ENCODE measurements at places on chromosomes 2 and 18.

DNA sequence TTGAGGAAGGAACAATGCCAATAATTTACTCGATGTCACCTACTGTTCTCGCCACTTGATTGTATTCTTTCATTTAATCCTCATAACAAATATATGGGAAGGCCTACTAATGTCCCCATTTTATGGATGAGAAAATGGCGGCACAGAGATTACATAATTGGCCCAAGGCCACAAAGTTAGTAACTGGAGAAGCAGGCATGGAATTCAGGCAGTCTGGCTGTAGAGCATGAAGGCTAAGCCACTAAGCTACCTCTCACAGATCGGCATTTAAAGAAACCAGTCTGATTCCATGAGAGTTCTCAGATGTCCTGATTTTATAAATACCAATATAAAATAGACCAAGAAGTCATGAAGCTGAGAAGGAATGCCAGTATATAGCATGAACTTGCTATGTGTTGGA lies 121.8 kb upstream of the EPAS1 start:
- no peak for DNase-seq

GRCh38 chr2:162382278-162382677 lies 38.3 kb downstream of the GCA start:
- no peak for DNase-seq

DNA sequence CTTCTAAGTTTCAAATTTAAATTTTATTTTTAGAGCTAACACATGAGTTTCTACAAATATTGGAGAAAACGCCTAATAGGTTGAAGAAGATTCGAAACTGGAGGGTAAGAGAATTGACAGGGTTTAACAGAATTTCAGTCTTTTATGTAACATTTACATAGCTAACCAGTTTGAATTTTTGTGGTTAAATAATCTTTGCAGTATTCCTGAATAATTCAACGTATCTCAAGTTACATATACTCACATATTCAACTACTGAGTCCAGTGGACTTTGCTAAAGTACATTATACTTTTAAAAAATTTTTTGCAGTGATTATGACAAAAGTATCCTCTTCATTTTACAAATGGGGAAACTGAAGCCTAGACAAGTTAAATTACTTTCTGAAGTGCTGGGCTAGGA lies 34.0 kb downstream of the CCNT2 start:
- no peak for DNase-seq

- DNase-seq: no peak
These were observed 234.0 kb upstream of the MGAT5 start for GRCh38 chr2:134019871-134020270.

GRCh38 chr2:9333591-9334171 lies 89.6 kb downstream of the ITGB1BP1 start:
- no peak for DNase-seq

DNA sequence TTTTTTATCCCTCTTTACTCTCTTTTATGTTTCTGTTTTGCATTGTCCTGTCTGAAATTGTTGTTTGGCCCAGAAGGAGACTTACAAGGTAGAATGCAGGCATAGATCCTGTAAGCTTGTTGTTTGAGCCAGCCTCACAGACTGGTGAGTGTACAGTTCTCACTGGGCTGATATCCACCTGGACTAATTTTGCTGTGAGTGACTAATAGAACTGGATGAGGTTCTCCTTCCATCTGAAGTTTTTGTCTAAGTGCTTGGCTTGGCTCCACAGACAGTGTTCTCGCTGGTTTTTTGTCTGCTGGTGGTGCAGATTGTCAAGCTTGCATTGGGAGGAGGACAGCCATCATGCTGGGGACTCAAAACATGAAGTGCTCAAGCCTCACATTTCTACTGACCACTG lies 495.7 kb downstream of the TSN start:
- DNase-seq: no peak

DNA sequence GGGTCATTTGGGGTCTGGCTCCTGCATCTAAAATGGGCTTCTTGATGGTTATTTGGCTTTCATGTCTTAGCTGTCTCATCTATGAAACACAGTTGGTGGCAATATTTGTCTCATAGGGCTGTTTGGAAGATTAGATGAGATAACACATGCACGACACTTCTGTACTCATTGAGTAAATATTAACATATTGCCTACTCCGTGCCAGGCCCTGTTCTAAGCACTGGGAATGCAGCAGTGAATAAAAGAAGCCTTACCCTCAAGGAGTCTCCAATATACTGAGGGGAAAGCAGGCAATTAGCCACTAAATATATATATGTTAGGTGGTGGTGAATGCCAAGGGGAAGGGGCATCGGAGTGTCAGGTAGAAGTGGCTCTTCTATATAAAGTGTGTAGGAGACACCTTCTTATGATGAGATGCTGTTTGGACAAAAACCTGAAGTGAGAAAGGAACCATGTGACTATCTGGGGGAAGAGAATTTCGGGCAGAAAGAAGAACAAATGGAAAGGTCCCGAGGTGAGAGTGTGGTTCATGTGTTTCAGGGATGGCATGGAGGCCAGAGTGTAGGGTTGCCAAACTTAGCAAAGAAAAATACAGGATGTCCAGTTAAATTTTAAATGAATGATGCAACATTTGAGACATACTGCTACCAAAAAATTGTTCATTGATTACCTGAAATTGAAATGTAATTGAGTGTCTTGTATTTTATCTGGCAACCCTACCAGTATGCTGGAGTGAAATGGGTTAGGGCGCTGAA lies 11.8 kb downstream of the SLC3A1 start:
- no peak for DNase-seq

DNA sequence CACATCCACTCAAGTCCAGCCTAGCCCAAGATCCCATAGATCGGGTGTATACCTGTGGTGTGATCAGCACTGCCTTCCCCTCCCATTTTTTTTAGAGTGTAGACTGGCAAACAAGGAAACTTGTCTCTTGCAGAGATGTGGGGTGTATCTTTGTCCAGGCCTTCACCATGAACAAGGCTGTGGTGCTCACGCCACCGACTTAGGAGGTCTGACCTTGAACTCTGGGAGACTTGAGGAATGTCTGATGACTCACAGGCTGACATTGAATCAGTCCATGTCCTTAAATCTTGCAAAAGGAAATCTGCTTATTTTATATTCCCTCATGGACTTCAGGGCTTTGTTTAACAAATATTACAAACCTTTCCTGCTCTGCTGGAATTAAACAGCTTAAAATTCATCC lies 4.5 kb upstream of the CTIF start:
- DNase-seq: no peak

Measured in activated T-helper 1 cell treated with anti-CD3 and anti-CD28 coated beads, Interleukin-2, amount 50 U/mL, for 16 hours (primary cell).